ENCODE measurements at places on chromosomes 11 and 22. TPM values are rescaled to one million over a fixed set of nuclear protein-coding genes. Genes with fewer than 3 reads are reported as not detected.

Gene AQP11
- 0.75 TPM for total RNA-seq

Gene P2RY2
- 0.84 TPM for total RNA-seq

Gene DBX1
- 1.3 TPM for total RNA-seq

Gene PDGFD
- total RNA-seq, result 25.7 TPM

Gene SEC14L3
- total RNA-seq, result not detected

Gene TPBGL
- total RNA-seq, result not detected

Gene KLHL35
- total RNA-seq, result 3.6 TPM

Gene ZBTB3
- 8.0 TPM for total RNA-seq

Gene FLRT1
- total RNA-seq, result 1.2 TPM

Gene MAJIN
- total RNA-seq, result not detected

Gene KDM4D
- 1.4 TPM for total RNA-seq

Gene ALX4
- total RNA-seq, result 3.7 TPM

Gene GAS2
- 78.6 TPM for total RNA-seq

Gene TREH
- under 0.01 TPM for total RNA-seq

Gene LDLRAD3
- 12.0 TPM for total RNA-seq

DNA sequence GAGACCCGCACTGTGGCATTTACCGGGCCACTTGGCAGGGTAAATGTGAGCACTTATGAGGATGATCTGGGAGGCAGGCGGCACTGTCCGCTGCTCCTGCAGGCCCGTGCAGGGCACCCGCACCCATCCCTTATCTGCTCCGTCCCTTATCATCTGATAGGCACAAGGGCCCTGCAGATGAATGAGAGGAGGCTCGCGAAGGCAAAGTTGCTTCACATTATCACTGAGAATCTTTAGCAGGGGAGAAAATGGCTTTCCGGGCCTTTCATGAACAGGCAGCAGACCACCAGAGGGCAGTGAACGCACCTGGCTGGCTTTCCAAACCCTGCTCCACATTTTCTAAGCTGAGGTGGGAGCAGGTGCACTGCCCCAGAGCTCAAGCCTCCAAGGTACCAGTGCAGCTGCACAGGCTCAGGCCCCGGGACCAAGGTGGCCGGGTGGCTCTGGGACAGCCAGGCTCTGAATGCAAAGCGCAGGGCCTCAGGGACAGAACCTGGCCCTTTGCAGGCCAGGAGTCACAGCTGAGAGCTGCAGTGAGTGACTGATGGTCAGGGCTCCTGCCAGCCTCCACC lies 165.6 kb downstream of the SHANK2 start:
- peak; percentile 29 for DNase-seq

- peak; percentile 6 for DNase-seq
Observed at GRCh38 chr11:14612694-14613093, 30.9 kb upstream of the PDE3B start.

DNA sequence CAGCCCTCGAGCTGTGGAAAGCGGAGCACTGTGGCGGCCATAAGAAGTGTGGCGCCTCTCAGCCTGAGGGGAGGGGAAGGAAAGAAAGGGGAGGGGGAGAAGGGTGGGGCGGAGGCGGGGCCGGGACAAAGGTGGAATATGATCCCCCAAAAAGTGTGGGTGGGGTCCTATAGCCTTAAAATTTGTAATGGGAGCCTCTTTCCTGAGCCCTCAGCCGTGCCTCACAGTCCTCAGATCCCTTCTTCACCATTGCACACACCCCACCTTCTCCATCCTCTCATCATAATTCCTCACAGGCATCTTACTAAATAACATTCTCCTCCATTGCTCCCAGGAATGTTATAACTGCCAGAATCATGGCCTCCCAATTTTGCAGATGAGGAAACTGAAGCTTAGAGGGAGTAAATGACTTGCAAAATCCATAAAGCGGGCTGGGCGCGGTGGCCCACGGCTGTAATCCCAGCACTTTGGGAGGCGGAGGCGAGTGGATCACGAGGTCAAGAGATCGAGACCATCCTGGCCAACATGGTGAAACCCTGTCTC lies 600 bp upstream of the RAB6A start:
- DNase-seq, result no peak

- peak; percentile 55 for DNase-seq
Observed at GRCh38 chr11:30889143-30889794, 303.1 kb upstream of the MPPED2 start.

- DNase-seq, result no peak
Observed at GRCh38 chr22:20413217-20414058, 19.5 kb downstream of the ZNF74 start.

DNA sequence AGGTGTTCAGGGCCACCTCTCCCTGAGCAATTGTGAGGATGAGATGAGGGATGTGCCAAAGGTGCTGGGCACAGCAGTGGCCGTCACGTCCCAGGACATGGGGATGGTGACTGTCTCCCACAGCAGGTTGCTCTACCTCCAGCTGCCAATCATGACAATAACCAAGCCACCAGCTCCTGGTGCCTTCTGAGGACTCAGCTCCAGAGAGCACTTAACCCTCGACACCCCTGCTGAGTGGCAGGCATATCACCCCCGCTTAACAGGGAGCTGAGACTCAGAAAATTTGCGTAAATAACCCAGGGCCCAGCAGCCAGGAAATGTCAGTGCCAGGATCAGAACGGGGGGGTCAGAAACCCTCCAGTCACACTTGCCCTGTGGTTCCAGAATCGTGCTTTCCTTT lies 8.4 kb upstream of the PNPLA5 start:
- DNase-seq, result no peak

GRCh38 chr22:33884829-33885228 lies 35.4 kb downstream of the LARGE1 start:
- no peak for DNase-seq

DNA sequence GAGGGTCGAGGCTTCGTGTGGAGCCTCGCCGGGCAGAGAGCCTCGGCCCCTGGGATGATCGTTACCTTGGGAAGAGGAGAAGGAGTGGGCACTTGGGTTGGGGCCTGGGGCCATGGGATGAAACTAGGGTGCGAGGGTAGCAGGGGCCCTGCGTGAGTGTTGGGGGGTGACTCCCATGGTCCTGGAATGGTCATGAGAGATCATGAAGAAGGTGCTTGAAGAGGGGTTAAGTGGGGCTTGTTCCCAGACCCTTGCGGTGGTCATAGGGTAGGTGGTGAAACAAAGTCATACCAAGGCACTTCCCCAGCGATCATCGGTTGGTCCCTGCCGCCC lies 284 bp downstream of the CCS start:
- no peak for DNase-seq

GRCh38 chr22:28813772-28814518 lies 13.6 kb upstream of the XBP1 start:
- peak; percentile 70 for DNase-seq

DNA sequence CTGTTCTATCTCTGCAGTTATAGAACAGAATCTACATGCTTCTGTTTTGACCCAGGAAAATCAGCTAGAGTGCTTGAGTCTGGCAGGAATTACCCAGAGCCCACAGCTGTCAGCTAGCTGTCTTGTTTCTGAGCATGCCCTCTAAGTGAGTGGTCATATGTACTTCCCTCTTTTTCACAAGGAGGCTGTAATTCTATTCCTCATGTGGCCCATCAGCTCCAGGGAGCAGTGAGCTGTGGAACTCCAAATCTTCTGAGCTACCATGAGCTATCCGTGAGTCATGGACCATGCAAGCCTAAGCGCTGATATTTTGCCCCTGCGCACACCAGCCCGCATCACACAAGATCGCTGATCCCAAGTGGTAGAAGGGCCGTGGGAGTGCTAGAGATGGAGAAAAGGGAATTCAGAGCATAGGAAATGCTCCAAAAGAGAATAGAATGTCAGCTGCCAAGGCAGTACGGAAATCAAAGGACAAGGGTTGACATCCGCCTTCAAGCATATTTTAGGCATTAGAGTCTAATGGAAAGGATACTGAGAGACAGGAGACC lies 5.4 kb downstream of the FJX1 start:
- DNase-seq, result peak; percentile 34

DNA sequence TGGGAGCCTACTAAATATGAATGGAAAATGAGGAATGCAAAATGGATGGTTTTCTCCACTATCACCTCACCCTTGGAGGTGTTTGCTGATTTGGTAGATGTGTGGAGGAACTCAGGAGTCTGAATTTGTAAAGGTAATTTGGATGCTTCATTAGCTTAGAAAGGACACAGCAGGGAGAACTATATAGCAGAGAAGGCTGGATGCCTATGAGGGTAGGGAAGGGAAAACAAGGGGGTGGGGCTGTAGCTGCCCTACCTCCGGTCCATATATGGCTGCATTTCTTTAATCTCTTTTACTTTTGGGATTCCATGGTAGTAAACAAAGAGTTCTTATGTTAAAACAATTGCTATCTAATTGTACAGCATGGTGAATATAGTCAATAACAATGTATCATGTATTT lies 4.8 kb upstream of the EHF start:
- DNase-seq, result no peak

DNA sequence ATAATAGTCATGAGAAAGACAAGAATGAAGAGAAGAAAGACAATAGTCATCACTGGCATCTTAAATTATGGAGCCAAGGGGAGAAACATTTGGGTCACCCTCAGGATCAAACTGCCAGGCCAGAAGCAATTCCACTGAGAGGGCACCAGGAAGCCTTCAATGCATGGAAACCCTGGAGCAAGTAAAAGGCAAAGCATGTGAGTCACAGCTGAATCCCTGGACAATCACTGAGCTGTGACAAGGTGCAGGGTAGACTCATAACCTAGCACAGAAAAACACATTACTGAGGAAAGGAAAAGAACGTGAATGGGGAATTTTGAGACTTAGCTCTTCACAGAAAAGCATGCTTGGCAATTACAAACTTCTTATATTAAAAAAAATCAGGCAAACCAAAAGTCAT lies 1.6 kb downstream of the KCNJ1 start:
- DNase-seq, result no peak

DNA sequence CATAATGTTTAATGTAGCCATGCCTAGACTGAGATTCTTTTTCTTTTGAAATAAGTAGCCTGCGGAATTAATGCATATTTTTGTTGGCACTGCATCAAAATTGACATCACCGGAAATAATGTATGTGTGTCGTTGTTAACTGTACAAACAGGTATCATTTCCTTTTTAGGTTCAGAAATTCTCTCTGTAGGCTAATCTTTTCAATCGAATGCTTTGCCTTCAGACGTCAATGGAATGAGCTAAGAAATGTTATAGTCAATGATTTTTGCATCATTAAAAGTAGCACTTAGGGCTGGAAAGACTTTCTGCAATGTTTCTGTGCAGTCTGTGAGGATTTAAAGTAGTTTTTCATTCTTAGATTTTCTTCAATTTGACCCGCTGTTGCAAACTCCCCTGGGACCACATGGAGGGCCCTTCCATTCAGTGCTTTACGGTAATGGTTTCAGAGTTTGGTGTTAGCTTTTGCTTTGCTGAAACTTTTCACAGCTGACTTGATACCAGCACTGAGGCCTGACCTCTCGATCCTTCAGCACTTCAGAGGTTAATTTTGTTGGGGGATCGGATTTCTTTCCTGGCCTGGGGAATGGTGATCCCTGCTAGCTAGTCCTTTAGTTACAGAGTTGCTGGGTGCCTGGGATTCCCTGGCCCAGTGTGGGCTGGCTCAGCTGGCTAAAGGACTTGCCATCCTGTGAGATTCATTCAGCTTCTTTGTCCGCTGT lies 137.8 kb downstream of the DBX1 start:
- DNase-seq, result peak; percentile 58

- DNase-seq, result no peak
Observed at GRCh38 chr11:103709371-103709770, 327.1 kb upstream of the DDI1 start.

DNA sequence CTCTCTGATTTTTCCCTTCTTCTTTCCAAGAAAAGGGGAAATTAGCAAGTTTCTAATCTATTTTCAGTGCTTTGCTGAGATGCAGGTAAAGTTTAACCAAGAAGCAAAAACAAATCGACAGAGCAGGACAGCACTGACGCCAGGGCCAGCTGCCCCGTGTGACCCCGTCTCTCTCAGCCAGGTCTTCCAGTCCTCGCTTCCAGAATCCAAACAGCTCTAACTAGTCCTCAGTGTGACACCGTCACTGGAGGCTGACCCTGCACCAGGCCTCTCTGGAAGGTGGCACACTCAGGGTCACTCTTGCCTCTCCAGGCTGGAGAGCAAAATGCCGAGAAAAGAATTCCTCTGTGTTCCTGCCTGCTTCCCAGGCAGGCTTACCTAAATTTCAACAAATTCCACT lies 44.8 kb downstream of the SHANK2 start:
- DNase-seq, result no peak

DNA sequence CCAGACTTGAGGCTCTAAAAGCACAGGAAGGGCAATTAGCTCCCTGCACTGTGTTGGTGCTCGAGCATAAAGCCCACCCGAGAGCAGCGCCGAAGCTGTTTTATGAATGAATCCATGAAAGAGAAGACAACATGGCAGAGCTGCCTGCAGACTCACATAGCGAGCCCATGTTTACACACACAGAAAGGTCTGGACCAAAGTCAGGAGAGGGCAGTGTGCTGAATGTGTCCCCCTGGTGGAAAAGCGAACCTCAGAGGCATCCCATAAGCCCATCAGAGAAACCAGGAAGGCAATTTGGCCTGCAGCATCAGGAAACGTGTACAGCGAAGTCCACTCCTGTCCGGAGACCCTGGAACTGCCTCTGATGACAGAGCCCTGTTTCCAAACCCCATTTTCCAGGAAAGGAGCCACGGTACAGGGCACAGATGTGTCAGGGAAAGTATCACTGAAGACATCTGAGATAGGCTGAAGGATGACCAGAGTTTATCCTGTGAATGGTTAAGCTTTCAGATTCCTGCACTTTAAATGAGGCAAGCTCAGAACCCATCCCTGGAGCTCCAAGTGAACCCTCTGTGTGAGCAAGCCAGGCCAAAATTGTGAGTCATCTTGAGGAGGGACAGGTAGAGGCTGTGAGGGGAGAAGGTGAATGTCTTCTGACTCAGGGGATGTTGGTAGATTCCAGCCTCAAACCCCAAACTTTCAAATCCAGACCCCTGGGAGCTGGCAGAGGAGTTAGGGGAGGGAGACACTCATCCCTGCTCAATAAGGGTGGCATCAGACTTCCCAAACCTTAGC lies 36.9 kb downstream of the CHRDL2 start:
- no peak for DNase-seq

Measured in muscle of leg (tissue), 16 donors.